Activated naive CD8-positive, alpha-beta T cell treated with anti-CD3 and anti-CD28 coated beads, Interleukin-2, amount 10 ng/mL, durations not matched to agents 7 days and 5 days (primary cell): ENCODE measurements at places on chromosomes 11 and 22. TPM values are rescaled to one million over a fixed set of nuclear protein-coding genes. Genes with fewer than 3 reads are reported as not detected.

DNA sequence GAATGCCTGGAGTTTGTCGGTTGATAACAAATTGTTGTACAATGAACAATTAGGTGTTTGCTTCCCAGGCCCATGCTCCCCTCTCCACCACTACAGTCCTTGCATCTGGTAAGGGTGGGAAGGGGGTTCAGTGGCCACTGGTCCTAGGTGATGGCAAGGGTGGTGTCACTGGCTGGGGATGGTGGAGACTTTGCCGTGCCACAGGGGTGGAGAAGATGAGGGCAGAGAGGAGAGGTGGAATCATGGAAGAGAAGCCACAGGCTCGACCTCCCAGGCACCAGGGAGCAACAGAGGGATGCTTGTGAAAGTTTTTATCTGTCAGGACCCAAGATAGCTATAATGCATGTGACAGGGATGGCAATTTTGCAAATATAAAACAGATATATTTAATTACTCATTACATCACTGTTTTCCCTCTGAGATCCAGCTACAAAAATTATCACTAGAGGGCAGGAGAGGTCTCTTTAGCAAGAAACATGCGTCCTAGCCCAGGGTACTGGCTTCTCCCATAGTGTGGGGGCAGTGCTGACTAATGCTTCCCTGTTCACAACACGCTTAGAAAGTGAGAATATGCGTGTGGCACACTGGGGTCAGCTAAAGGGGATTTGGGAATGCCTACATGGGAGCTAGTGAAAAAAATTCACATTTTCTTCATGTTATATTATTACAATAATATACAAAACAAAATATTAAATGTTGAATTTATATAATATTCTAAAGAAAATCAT is 49.0 kb upstream of the AMPD3 start:
- no peak for DNase-seq

GRCh38 chr11:121452609-121453150 is at the start of gene SORL1-AS1:
Gene SORL1-AS1 (minus strand): TSS chr11:121452967.
- DNase-seq, result no peak

Gene ASPHD2
- total RNA-seq, result 9.0 TPM

GRCh38 chr11:78158987-78159652 is 19.7 kb upstream of the ALG8 start:
- DNase-seq, result no peak

Gene PKDREJ
- total RNA-seq, result not detected

DNA sequence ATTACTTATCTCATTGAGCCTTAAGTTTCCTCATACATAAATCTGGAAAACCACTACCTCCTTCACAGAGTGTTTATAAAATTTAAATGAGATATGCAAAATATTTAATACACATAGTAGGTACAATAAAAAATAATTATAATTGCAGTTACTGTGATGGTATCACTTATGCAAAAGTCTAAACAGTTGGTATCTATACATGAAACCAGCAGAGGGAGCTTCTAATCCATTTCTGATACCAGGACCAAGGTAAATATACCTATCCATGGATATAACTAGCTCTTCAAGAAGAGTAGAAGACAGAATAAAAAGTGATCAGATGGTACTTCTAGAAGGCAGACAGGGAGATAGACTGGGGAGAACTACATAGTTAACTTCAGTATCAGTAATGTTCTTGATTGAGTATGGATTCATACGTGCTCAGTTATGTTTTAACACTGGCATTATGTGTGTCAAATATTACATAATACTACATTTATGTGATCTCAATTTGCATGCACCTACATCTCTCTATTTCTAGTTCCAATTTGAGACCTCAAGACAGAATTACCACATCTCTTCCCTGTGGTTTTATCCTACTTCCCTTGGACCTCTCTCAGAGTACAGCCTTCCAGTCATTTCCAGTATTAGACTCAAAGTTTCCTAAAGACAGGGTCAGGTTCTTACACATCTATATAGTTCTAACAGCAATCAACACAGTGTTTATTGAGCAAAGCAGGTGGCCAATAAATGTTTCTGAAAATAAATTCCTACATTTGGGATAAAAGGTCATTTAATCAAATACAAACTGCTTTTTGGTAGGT is 13.7 kb upstream of the TSG101 start:
- DNase-seq, result no peak

GRCh38 chr11:36948460-36949127 is 350.6 kb upstream of the RAG2 start:
- no peak for DNase-seq

- DNase-seq, result no peak
Observed at GRCh38 chr11:121449123-121449522, 3.0 kb upstream of the SORL1 start.

Gene OR6A2
- not detected for total RNA-seq

- no peak for DNase-seq
Observed at GRCh38 chr11:1479006-1479677, 7.4 kb downstream of the MOB2 start.

Gene HEPACAM
- total RNA-seq, result not detected

Gene PLAAT2
- 0.58 TPM for total RNA-seq

DNA sequence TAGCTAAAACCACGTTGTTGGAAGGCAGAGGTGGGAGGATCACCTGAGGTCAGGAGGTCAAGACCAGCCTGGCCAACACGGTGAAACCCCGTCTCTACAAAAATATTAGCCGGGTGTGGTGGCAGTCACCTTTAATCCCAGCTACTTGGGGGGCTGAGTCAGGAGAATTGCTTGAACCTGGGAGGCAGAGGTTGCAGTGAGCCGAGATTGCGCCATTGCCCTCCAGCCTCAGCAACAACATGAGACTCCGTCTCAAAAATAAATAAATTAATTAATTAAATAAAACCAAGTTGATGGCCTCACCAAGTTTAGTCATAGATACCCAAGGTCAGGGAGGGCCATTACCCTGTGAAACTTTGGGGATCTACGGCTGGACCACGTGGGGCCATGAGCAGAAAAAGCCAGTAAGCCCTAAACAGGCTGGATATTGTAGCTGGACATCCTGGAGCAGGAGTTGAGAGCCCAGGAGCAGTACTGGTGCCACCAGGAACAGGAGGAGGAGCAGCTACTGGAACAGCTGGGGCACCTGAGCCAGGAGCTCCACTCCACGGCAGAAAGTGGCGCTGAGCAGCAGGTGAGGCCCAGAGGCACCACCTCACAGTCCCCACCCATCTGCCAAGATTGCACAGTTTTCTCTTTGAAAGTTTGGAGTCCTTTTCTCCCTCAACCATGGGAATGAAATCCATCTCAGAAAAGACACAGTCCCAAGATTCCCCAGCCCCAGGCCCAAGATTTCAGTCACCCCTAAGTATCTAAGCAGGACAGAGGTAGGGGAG is 50.5 kb downstream of the BTG4 start:
- no peak for DNase-seq
